ENCODE measurements at places on chromosomes 6 and 20. TPM values are rescaled to one million over a fixed set of nuclear protein-coding genes. Genes with fewer than 3 reads are reported as not detected.
A peak's percentile ranks its signal among the peaks of the same experiment; 100 is the strongest.

DNA sequence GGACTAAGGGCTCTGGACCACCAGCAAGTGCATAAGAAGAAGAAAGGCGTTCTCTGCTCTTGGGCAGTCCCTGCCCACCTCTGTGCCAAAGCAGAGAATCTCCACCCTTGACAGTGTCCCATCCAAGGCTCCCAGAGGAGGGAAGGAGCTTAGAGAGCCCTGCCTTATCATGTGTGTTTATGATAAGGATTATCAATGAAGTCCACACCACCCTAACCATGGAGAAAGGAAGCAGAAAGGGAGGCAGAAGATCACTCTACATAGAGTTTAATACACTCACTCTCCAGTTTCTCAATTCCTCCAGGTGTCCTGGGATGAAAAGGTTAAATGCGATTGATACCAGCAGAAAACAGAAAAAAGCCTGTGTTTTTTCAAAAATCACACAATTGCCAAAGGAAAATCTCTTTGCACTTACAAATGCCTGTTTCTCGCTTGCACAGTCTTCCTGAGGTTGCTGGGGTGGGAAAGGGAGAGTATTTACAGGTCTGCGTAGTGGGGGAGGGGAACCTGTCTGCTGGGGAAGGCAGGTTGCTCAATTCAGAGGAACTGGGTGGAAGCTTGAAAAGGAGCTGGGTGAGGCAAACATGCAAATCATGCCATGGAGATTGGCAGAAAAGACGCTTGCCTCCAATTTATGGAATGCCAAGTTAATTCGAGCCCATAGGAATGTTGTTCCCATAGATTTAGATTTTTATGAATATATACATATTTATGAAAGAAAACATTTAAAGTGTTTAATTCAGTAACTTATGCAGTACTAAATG is 104.0 kb downstream of the EYA2 start:
- H3K27ac ChIP-seq: peak overlapping the region; percentile 17

DNA sequence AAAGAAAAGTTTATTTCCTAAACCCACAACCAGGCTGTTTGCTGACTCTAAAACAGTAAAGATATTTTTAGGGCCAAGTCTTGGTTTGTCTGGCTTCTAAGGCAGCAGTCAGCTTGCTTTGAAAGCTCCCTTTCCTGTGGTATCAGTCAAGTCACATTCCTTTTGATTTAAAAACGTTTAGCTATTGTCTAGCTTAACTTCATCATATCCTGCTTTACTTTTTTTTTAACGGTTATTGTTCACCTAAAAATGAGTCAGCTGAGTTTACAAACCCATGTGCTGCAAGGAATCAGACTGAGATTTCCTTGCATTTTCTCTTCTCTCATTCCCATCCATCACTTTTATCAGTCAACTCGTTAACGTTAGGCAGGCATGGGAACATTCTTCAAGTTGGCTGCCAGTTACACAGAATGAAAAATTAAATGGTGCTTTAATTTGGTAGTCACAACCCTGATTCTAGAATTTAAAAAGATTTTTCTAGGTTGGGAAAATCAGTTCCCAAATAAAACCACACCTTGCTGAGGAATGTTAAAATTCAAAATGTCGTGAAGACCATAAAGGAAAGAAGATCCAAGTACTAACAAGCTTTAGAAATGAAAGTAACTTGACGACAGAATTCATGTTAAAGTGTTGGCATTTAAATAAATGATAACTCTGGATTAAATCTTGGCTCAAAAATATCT is 45.9 kb downstream of the ELOVL5 start:
- H3K4me1 ChIP-seq: peaks cover 47% of the 10 kb centered on the region
- H3K27me3 ChIP-seq: peaks cover 5% of the 10 kb centered on the region
- H3K27ac ChIP-seq: peak overlapping the region; percentile 2
- DNase-seq: no peak
- no peak overlapping the region for H3K4me3 ChIP-seq

GRCh38 chr20:50111120-50111828 is 1.7 kb downstream of the UBE2V1 start:
- H3K27me3 ChIP-seq: no peaks in the 10 kb centered on the region
- H3K27ac ChIP-seq: peak overlapping the region; percentile 85
- no peak for DNase-seq
- peak overlapping the region; percentile 97 for H3K4me3 ChIP-seq

GRCh38 chr20:21272279-21272678 is 30.9 kb upstream of the XRN2 start:
- peaks cover 13% of the 10 kb centered on the region for H3K4me1 ChIP-seq
- H3K27ac ChIP-seq: no peak overlapping the region
- peaks cover 7% of the 10 kb centered on the region for H3K36me3 ChIP-seq
- H3K4me3 ChIP-seq: no peak overlapping the region

GRCh38 chr6:131379948-131380347 is 193.1 kb upstream of the ARG1 start:
- DNase-seq: no peak
- no peak overlapping the region for H3K27ac ChIP-seq
- no peak overlapping the region for H3K4me3 ChIP-seq
- H3K27me3 ChIP-seq: peaks cover 2% of the 10 kb centered on the region
- H3K4me1 ChIP-seq: peaks cover 48% of the 10 kb centered on the region

DNA sequence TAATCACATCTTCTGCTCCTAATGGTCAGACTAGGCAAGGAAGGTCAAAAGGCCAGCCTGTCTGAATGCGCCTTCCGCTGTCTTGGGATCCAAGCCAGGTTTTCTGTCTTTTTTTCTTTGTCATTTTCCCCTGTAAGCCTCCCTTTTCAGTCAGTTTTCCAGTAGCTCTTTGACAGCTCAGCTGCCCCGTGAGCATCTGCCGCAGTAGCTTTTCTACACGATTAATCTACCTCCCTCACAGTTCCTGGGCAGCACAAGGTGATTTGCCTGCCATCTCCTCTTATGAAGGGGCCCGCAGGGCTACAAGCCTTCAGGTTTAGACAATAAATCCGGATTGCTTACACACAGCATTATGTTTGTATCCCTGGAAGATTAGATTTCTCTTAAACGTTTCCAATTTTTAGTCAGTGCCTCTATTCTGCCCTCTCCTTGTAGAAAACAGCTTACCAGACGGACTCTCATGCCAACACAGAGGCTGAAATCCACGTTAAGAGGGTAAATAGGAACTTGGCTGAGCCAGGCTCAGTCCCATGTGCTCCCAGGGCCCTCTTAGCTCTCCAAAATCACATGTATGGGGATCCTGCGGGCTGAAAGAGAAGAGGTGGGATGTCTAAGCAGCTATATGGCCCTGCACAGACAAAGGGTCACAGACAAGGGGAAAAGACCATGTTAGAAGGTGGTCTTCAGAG is 77.2 kb downstream of the LY86 start:
- H3K4me1 ChIP-seq: peaks cover 42% of the 10 kb centered on the region
- peak; percentile 40 for DNase-seq
- H3K27ac ChIP-seq: peak overlapping the region; percentile 96
- H3K27me3 ChIP-seq: no peaks in the 10 kb centered on the region
- peak overlapping the region; percentile 17 for H3K4me3 ChIP-seq

- H3K4me1 ChIP-seq: peaks cover 19% of the 10 kb centered on the region
- no peak for DNase-seq
Observed at GRCh38 chr6:167748458-167749379, 78.0 kb upstream of the AFDN start.

Gene APCDD1L
- not detected for total RNA-seq

GRCh38 chr6:25899580-25900408 is 25.8 kb upstream of the SLC17A3 start:
- no peaks in the 10 kb centered on the region for H3K4me1 ChIP-seq
- no peaks in the 10 kb centered on the region for H3K36me3 ChIP-seq
- no peak overlapping the region for H3K27ac ChIP-seq
- no peak overlapping the region for H3K4me3 ChIP-seq
- H3K27me3 ChIP-seq: no peaks in the 10 kb centered on the region

DNA sequence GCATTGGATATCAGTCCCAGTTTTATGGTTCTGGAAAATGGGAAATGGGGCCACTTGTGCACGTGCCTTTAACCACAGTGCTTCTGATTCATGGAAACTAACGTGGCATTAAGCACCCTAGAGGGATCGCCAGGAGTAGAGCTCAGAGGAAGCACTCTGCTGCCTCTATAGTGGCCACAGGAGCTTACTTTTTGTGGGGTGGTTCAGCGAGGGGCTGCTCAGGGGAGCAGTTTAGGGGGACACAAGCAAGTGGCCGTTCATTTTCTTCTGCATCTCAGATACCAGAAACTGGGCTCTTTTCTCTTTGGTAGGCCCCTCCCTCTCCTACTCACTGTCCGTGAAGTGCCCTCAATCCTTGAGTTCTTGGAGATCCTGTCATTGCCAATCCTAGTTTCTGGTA is 28.5 kb downstream of the AGPAT4 start:
- no peak overlapping the region for H3K4me3 ChIP-seq
- peaks cover 21% of the 10 kb centered on the region for H3K4me1 ChIP-seq
- H3K36me3 ChIP-seq: no peaks in the 10 kb centered on the region
- H3K27ac ChIP-seq: no peak overlapping the region

DNA sequence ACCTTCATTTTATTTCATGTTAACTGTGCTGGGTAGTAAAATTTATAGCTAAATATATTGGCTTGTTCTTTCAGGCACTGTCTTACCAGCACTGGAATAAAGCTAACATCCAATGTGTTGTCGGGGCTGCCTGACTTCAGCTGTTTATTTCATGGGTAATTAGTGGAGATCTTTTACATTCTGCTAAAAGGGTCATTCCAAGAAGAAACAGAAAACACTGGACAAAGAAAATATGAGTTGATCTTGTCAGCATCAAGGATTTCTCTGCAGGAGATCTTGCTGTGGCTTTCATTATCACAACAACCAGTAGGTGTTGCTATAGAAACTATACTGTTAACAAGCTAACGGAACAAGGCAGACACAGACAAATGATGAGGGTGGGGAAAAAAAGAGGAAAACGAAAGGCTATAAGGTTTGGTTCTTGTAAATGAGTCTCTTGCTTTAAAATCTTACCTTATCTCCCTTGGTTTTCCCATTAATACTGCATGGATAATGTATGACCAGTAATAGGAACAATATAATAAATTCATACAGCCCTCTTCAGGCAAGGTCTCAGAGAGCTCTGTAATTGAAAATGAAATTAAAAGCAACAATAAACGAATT is 206.8 kb downstream of the SIM1 start:
- peak overlapping the region; percentile 50 for H3K27ac ChIP-seq
- peak overlapping the region; percentile 26 for H3K4me3 ChIP-seq
- no peak for DNase-seq
- no peaks in the 10 kb centered on the region for H3K27me3 ChIP-seq

DNA sequence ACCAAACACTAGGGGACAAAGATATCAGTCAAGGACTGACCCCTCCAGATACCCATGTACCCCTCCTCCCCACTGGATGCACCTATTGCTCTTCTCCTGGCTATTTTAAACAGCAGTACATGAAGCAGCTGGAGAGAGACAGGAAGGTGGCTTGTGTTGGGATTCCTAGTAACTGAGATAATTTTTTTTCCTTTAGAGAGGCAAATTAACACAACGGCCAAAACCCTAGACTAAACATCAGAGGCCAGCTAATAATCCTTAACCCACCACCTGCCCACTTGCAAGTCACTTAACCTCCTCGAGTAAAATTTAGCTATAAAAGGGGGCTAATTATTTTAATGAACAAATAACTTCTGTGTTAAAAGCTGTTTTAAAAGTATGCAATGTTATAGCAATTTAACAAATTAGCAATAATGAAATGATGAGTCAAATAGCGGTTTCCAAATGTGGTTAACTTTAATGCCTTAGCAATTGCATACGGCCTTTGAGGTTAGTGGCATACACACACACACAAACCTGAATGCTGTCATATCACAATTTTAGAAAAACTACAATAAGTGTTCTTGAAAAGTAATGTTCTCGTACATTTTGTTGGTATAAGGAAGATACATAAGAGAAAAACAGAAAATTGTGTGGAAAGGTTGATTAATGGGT is 151.7 kb downstream of the FRK start:
- DNase-seq: no peak
- H3K36me3 ChIP-seq: no peaks in the 10 kb centered on the region
- peaks cover 12% of the 10 kb centered on the region for H3K4me1 ChIP-seq
- H3K27ac ChIP-seq: no peak overlapping the region

Gene CAGE1
- not detected for total RNA-seq

GRCh38 chr6:45084257-45084656 is 243.9 kb upstream of the RUNX2 start:
- no peaks in the 10 kb centered on the region for H3K4me1 ChIP-seq
- DNase-seq: no peak
- no peak overlapping the region for H3K4me3 ChIP-seq
- no peak overlapping the region for H3K27ac ChIP-seq

Gene TPBG
- 1.4 TPM for total RNA-seq

DNA sequence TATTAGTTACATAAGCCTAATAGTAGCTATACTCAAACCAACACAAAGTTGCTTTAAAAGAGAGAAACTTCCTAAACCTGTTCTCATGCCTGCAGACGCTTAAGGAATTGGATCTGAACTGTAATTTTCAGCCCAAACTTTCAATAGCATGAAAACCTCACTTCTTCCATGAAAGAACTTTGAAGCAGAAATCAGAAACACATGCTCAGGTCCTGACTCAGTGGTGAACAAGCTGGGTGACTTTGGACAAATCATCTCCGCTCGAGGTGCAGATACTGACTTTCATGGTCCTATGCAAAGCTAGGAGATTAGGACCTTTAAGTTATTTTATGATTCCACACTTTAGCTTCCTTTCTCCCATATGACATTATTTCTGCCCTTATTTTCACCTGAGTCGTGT is 36.5 kb downstream of the NOX3 start:
- no peaks in the 10 kb centered on the region for H3K36me3 ChIP-seq
- H3K4me1 ChIP-seq: no peaks in the 10 kb centered on the region
- DNase-seq: no peak
- no peaks in the 10 kb centered on the region for H3K27me3 ChIP-seq
- H3K4me3 ChIP-seq: no peak overlapping the region

Gene MLIP
- 0.44 TPM for total RNA-seq
